ENCODE measurements at places on chromosomes 2 and 18.

DNA sequence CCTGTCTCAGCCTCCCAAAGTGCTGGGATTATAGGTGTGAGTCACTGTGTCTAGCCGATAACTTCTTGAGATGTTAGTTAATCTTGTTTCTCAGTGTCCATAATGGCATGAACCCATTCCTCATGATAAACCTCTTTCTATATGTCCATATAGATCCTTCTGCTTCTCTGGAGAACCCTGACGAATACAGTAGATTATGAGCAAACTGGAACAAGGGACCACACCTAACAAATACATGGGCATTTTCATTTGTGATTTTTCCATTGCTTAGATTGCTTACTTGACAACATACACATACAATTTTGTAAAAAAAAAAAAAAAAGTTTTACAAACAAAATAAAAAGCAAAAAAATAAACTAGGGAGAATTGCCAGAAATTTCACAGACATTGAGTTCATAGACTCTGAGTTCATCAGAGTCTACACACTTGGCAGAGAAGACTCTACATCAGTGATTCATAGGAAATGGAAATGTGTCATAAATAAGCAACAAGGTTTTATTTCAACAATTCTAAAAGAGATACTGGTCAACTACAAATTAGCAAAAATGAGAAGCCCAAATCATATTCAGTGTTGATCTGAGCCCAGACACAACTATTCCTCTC lies 96.7 kb downstream of the GALR1 start:
- DNase-seq = no peak

DNA sequence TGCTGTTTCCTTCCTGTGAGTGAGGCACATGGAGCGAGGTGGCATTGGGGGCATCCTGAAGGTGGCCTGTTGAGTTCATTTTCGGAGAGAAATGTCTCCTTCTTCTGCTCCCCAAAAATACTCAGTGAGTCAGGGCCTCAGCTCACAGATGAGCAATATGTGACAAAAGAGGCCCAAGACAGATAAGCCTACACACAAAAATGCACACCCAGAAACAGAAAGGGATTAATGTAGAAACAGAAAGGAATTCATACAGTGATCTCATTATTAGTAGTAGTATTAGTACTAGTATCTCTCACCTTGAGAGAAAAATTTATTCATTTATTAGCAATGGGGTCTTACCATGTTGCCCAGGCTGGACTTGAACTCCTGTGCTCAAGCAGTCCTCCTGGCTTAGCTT lies 5.1 kb downstream of the GPR75 start:
- DNase-seq = no peak

- no peak for DNase-seq
Observed at GRCh38 chr2:143264851-143265250, 135.6 kb downstream of the ARHGAP15 start.

- no peak for DNase-seq
Observed at GRCh38 chr2:26989156-26989555, 18.7 kb downstream of the MAPRE3 start.

GRCh38 chr18:22324191-22325131 lies 93.3 kb downstream of the CTAGE1 start:
- DNase-seq = no peak

DNA sequence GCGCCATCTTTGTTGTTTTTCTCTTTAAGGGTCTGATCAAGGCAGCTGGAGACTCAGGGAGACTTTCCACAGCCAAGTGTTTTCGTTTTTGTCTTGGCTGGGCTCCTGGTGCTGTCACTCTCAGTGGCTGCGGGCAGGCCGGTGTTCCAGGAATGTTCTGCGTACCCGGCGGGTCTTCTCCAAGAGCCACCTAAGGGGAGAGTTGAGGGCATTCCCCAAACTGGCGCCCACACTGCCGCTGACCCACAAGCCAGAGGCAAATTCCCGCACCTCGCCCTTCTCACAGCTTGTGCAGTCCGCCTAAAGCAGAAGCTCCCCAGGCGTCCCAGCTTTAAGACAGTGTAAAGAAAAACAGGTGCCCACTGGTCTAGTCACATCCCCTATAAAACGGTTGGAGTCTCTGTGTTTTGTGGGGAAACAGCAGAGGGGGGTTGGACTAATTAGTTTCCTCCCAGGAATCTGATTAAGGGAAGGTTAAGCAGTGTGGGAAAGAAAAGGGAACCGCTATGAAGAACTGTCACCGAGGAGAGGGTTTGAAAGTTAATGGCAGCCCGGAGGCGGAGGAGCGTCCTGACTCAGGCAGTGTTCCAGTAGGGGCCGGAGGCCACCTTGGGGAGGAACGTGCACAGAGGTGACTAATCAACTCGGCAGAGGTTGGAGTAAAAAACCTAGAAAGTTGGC lies 224.5 kb downstream of the SLC4A3 start:
- DNase-seq = no peak

GRCh38 chr2:102986826-102987490 lies 225.1 kb downstream of the TMEM182 start:
- no peak for DNase-seq

GRCh38 chr18:13136904-13137669 lies 81.5 kb upstream of the LDLRAD4 start:
- DNase-seq = no peak

- DNase-seq = no peak
Observed at GRCh38 chr2:201879996-201880395, 73.7 kb downstream of the CDK15 start.

DNA sequence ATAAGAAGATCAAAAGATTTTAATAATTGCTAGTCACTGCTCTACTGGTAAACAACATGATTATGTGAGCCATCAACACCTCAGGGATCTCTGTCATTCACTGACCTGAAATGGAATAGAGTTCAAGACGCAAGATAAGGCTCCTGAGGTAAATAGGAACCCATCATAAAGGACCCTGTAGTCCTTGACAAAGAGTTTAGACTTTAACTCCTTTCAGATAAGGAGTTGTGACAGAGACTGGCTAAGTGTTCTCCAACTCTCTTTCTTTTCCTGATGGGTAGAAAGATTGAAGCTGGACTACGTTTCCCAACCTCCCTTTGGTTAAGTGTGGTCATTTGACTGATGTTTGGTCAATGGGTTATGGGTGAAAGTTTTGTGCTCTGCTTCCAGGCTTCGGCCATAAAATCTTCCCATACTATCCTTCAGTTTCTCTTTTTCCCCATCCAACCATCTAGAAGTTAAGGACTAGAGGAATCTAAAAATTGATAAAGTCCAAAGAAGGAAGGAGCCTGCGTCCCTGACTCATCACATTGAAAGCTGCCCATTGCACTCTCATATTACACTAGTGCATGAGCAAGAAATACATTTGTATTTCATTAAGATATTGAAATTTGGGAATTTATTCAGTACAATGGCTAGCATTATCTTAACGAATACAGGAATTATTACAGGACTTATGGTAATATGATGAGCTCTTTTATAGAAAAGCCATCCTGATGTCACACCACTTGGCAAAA lies 293.7 kb upstream of the ACVR2A start:
- no peak for DNase-seq

DNA sequence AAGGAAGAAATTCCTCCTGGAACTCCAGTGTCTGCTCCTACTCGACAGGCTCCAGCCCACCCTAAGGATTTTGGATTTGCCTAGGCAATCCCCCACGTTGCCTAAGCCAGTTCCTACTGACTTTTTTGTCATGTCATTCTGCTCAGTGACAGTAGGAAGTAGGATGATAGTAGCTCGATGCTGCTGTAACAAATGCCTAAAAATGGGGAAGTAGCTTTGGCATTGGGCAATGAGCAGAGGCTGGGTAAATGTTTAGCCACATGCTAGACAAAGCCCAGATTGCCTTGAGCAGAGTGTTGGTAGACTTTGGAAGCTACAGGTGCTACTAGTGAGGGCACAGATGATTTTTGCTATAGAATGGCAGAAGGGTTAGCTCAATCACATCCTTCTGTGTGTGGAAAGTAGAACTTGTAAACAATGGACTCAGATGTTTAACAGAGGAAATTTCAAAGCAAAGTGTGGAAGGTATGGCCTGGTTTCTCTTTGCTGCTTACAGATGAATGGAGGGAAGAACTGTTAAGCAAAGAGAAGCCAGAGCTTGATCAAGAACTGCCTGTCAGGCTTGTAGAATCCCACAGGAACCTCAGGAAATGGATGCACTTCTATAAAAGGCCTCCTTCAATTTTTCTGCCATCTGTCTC lies 154.8 kb downstream of the RNF144A start:
- DNase-seq = no peak

GRCh38 chr2:139170406-139170805 lies 390.2 kb upstream of the NXPH2 start:
- DNase-seq = no peak

DNA sequence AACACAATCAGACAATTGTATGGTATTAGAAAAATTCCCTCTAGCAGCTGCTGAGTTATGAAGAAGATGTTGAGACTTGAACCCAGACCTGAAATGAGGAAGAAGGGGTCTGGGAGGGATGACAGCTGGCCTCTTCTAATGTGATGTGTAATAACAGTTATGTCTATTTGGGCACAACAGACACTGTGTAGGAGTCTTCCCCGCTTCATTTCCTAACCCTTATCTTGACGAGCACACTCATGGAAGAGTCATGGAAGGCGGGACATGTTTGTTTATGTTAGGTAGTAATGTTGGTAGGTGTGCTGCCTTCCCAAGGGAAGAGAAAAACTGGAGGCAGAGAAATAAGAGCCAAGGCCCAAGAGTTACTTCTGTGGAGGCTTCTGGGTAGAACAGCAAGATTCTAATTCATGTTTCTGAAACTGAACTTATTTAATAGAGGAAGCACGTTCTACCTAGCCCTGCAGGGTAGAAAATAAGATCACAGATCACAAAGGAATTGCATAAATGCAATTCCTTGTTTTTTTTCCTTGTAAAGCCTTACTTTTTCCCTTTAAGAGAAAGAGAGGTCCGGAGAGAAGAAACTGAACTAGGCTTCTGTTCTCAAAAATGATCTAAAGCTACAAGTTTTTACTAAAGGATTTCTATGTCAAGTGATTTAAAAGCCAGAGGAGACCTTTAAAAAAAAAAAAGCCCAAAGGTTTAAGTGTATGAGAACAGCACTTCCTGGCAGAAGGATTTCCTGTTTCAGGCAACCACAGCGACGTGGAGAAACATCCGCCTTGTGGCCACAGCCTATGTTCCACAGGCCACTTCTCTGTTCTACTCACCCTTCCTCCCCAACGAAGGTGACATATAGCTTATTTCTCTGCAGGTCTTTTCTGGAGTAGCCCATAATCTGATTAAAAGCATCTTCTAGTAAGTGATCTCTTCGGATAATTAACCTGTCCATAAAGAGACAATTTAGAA lies 68.5 kb upstream of the STK17B start:
- peak; percentile 19 for DNase-seq

GRCh38 chr2:21668078-21668710 lies 544.4 kb downstream of the TDRD15 start:
- DNase-seq = no peak

DNA sequence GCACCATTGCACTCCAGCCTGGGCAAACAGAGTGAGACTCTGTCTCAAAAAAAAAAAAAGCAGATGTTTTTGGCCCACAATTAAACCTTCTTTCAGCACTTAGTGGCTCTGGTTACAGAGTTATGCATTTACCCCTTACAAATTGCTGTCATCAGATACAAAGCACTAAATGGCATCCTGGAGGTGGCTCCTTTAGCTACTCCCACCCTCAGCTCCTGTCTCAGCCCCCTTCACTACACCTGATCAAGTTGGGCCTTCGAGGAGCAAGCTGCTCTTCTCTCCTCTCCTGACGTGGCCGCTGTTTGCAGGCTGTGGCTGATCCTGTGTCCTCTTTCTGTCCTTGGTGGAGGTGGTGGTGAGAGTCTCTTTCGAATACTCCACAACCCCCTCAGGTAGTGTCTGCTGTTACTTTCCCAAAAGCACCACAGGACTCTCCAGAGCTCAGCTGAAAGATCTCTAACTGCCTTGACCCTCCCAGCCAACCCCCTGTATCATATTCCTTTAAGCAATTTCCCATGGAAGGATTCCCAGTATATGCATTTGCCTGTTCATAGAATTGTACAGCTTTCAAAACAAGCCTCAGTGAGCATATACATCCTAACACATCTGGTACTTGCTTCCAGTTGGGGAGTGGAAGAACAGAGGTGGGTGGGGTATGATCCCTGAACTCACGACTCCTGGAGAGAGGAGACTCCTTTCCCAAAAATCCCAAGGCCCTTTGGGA lies 285.9 kb downstream of the CLIP4 start:
- no peak for DNase-seq

GRCh38 chr2:170733798-170734600 lies 18.9 kb downstream of the SP5 start:
- no peak for DNase-seq

GRCh38 chr18:43514747-43515146 lies 237.5 kb upstream of the SYT4 start:
- no peak for DNase-seq

DNA sequence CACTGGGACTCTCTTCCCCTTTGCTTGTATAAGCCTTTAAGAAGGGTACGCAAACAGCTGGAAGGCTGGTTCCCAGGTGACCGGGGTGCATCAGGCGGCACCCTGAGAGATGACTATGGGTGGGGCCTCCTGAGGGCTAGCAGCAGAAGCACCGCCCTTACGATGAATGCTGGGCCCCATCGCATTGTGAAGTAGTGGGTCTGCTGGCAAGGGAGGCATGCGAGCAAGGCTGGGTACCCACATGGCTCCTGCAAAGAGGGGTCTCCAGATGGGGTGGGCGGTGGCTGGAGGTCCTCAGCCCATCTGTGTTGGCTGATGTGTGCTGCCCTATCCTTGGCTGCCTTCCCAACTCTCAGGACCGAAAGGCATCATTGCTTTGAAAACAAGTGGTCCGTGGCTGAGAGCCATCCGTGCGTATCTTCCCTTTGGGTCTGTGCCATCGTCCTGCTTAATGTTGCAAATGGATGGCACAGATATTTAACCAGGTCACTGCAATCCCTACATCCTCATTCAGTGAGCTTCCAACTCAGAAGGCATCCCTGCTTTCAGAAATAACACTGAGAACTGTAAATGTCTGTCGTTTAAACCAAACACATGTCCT lies 83.5 kb upstream of the GPC1 start:
- no peak for DNase-seq

GRCh38 chr18:72869226-72870185 lies 1.7 kb upstream of the NETO1 start:
- DNase-seq = no peak

DNA sequence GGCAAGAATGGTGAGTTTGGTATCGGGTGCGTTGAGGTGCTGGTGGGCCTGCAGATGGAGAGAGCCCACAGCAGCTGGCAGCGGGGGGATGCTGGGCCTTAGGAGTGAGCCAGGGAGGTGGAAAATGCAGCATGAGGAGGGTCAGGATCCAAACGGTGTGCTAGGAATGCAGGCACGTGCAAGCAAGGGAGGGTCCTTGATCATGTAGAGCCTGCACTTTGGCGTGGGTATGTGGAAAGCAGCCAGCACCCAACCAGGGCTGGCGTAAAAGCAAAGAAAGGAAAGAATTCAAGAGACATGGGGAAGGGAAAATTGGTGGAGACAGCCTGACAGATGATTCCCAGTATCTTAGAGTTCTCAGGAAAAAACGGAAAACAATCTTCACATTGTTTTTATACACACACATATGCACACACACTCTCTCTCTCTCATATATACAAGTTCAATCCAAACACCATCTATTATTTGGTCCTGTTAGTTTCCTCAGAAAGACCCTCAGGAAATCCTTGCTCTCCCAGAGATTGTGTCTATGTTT lies 46.3 kb downstream of the LTBP1 start:
- DNase-seq = no peak

All from esophagus squamous epithelium (tissue), 5 donors.